ENCODE measurements at places on chromosomes 2 and 18. TPM values are rescaled to one million over a fixed set of nuclear protein-coding genes. Genes with fewer than 3 reads are reported as not detected.

- no peaks in the 10 kb centered on the region for H3K36me3 ChIP-seq
- no peak overlapping the region for H3K4me3 ChIP-seq
- no peak for DNase-seq
- no peak overlapping the region for H3K27ac ChIP-seq
- no peaks in the 10 kb centered on the region for H3K27me3 ChIP-seq
- H3K4me1 ChIP-seq, result no peaks in the 10 kb centered on the region
Observed at GRCh38 chr18:52992041-52992440, 652.0 kb downstream of the DCC start.

DNA sequence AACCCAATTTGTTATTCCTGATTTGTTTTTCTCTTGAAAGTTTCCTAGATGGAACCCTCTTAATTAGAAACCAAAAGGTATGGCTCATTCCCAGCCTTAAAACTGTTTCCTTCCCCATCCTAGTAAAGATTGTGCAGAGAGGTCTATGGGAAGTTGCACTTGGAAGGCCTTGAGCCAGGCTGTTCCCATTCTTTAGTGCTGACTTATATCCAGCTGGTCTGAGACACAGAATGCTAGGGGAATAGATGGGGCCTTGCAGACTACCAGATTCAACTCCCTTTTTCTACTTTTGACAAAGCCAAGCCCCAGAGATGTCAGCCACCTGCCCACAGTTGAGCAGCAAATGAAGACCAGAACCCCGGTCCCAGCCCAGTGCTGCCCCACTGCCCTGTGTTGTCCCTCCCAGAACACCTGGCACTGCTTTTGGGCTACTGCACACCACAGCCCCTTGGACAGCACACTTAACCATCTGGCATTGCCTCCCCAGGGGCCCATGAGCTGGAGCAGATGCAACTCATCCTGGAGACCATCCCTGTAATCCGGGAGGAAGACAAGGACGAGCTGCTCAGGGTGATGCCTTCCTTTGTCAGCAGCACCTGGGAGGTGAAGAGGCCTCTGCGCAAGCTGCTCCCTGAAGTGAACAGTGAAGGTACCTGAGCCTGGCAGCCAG lies 98.2 kb downstream of the MRO start:
- no peak overlapping the region for H3K27ac ChIP-seq
- DNase-seq, result no peak
- H3K27me3 ChIP-seq, result no peaks in the 10 kb centered on the region
- H3K36me3 ChIP-seq, result no peaks in the 10 kb centered on the region

Gene MYOM1
- total RNA-seq, result 1.8 TPM

DNA sequence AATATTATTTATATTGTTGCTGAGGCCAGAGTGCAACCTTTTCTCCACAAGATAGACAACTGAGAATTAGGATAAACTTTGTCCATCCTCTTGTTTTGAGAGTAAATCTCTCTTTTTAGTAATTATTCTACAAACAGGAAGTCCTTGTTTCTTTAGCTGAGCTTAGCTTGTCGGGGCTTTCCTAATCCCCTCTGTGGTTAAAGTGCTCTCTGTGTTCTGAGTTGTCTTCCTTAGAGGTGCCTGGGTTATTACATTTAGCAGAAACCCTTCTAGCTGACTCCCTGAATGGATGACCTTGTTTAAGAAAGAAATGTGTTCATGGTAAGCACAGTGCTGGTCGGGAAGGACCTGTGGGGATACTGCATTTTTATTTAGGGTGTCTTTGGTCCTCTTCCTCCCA lies 12.7 kb downstream of the USP39 start:
- no peaks in the 10 kb centered on the region for H3K27me3 ChIP-seq
- no peaks in the 10 kb centered on the region for H3K4me1 ChIP-seq
- no peak for DNase-seq

DNA sequence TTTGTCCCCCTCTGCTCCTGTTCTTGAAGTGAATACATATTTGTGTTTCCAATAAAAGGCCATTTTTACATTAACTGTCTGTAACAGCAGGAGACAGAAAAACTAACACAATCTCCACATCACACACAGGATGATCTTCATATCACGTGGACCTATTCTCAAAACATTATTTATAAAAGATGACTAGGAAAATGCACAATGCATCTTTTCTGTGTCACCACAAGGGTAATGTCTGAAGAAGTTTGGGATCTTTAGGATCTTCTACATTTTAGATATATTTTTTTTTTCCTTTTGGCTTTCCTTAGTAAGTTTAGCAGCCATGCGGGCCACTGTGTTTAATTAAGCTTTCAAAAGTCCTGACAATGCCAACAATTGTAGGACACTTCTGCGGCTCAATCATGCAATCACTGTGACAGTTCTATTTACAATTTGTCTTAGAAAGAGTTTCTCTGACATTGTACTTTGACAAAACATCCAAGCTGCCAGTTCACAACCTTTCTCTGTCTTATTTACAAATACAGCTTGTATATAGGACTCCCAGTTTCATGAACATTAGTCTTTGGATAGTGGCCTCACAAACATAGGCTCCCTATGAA lies 12.3 kb downstream of the BCL11A start:
- no peak for DNase-seq
- no peaks in the 10 kb centered on the region for H3K27me3 ChIP-seq
- H3K27ac ChIP-seq, result no peak overlapping the region
- no peaks in the 10 kb centered on the region for H3K36me3 ChIP-seq
- peaks cover 68% of the 10 kb centered on the region for H3K4me1 ChIP-seq

GRCh38 chr18:57954935-57955334 lies 89.1 kb upstream of the NEDD4L start:
- no peaks in the 10 kb centered on the region for H3K36me3 ChIP-seq
- H3K4me3 ChIP-seq, result no peak overlapping the region
- no peak for DNase-seq
- H3K27ac ChIP-seq, result no peak overlapping the region

Data from spleen (tissue), 13 donors.